ENCODE measurements at places on chromosomes 6 and 20.

- no peak for DNase-seq
Observed at GRCh38 chr20:38175304-38176180, 10.5 kb upstream of the TGM2 start.

GRCh38 chr6:124294574-124295200 lies 491.0 kb downstream of the NKAIN2 start:
- peak; percentile 28 for DNase-seq

- DNase-seq, result no peak
Observed at GRCh38 chr6:10521104-10521808, at the start of gene GCNT2. GCNT2 (plus strand) TSS chr6:10521351; CDS start chr6:10528912, 7,561 bp downstream.

GRCh38 chr20:46798430-46798829 lies 89.0 kb downstream of the SLC2A10 start:
- no peak for DNase-seq

DNA sequence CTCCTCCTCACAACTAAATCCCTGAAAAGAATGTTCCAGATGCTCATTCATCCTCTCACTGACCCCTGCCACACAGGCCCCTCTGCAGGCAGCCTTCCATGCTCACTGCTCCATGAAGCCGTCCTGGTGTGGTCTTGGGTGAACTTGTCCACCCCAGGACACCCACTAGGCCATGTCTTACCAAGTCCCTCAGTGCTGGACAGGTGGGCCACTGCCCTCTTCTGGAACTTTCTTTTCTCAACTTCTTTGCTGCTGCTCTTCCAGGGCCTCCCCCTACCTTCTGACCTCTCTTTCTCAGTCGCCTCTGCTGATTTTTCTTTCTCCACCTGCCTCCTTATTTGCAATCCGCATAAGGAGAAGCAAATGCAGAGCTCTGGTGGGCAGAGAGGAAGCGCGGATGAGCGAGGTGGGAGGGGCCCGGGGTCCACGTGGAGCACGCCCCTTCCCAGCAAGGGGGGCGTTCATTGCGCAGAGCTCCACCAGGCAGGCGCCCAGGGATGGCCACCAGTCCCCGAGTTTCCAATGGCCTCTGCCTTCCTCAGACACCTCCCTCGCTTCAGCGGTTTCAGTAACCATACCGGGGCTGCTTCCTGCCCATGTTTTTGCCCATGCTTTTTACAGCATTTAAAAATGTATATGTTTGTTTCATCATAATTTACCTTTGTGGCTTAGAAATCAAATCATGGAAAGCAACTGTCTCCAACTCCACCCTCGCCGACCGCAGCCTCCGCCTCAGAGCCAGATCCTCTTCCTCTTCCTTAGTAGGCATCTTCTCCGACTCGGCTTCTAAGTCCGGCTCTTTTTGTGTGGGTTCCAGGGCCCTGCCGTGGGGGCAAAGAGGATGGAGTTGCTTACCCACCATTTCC lies 129.6 kb downstream of the ZDHHC14 start:
- DNase-seq, result no peak

GRCh38 chr6:152571089-152571488 lies 66.1 kb downstream of the SYNE1 start:
- DNase-seq, result no peak

GRCh38 chr6:53111865-53112264 lies 36.8 kb downstream of the GCM1 start:
- DNase-seq, result no peak

- peak; percentile 45 for DNase-seq
Observed at GRCh38 chr6:154848580-154848979, 115.4 kb downstream of the SCAF8 start.

GRCh38 chr20:32439132-32439829 lies 81.2 kb downstream of the ASXL1 start:
- DNase-seq, result peak; percentile 92

GRCh38 chr6:139982195-139982594 lies 607.7 kb upstream of the CITED2 start:
- peak; percentile 74 for DNase-seq

GRCh38 chr6:33633462-33634158 lies 12.5 kb downstream of the ITPR3 start:
- DNase-seq, result peak; percentile 51

GRCh38 chr6:111823831-111824607 lies 49.2 kb downstream of the FYN start:
- peak; percentile 81 for DNase-seq

GRCh38 chr20:20836836-20837235 lies 124.4 kb upstream of the RALGAPA2 start:
- DNase-seq, result no peak

- no peak for DNase-seq
Observed at GRCh38 chr6:40900791-40901190, 138.2 kb downstream of the UNC5CL start.
